ENCODE measurements at places on chromosomes 6 and 20. TPM values are rescaled to one million over a fixed set of nuclear protein-coding genes. Genes with fewer than 3 reads are reported as not detected.

CTCFL gene
- total RNA-seq, result 0.07 TPM

TRIM38 gene
- 16.1 TPM for total RNA-seq

HFE gene
- total RNA-seq, result 2.6 TPM

KLHDC3 gene
- total RNA-seq, result 96.4 TPM

WFDC10B gene
- not detected for total RNA-seq
